Stimulated activated naive CD4-positive, alpha-beta T cell treated with Interleukin-2 at 50 U/mL for 16 hours (primary cell): ENCODE measurements at places on chromosomes 6 and 20.

- DNase-seq = no peak
Observed at GRCh38 chr20:63459070-63459380, 13.4 kb downstream of the KCNQ2 start.

DNA sequence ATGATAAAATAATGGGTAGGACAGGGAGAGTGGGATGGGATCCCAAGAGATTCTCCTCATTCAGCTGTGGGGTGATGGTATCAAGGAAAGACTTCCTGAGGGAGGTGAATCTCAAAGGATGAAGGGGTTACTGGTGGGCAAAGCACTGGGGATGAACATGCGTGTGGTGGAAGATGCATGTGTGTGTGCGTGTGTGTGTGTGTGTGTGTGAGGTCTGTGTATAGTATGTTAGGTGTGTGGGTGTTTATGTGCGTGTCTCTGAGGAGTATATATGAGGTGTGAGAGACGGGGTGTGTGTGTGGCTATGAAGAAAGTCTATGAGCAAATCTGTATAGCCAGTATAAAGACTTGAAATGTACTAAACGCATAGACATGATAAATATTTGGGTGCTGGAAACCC, 220.0 kb upstream of the MYLIP start:
- DNase-seq = no peak

- no peak for DNase-seq
Observed at GRCh38 chr6:71977884-71978283, 91.5 kb downstream of the RIMS1 start.

GRCh38 chr20:37494301-37494700, 26.7 kb upstream of the NNAT start:
- no peak for DNase-seq

GRCh38 chr6:36968266-36968977, 13.9 kb downstream of the PI16 start:
- no peak for DNase-seq

- DNase-seq = no peak
Observed at GRCh38 chr6:116057766-116058165, 2.9 kb downstream of the FRK start.
